ENCODE measurements at places on chromosomes 12 and 14. TPM values are rescaled to one million over a fixed set of nuclear protein-coding genes. Genes with fewer than 3 reads are reported as not detected.

- H3K27ac ChIP-seq, result no peak overlapping the region
- no peak overlapping the region for H3K4me3 ChIP-seq
- no peak for DNase-seq
- no peaks in the 10 kb centered on the region for H3K27me3 ChIP-seq
- H3K4me1 ChIP-seq, result no peaks in the 10 kb centered on the region
- H3K36me3 ChIP-seq, result no peaks in the 10 kb centered on the region
Measured at GRCh38 chr12:79055926-79056674, 191.5 kb downstream of the SYT1 start.

DNA sequence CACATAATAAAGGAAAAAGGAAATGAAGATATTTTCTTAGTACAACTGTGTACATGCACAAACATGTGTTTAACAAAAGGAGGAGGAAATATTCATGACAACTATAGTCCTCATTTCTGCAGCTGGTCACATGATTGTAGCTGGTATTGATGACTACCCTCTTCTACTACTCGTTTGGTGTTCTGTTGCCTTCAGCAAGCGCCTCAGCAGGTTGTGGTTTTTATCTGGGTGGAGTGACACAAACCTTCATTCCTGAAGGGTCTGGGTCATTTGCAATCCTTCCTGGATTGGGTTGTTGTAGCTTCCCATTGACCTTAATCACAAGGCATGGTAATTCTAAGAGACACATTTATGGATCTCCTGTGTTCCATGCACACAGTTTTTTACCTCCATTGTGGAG lies 1009.9 kb upstream of the USP15 start:
- H3K27ac ChIP-seq, result no peak overlapping the region
- no peaks in the 10 kb centered on the region for H3K4me1 ChIP-seq
- H3K4me3 ChIP-seq, result no peak overlapping the region

- DNase-seq, result no peak
- no peak overlapping the region for H3K4me3 ChIP-seq
- H3K27ac ChIP-seq, result no peak overlapping the region
- H3K27me3 ChIP-seq, result no peaks in the 10 kb centered on the region
- H3K36me3 ChIP-seq, result no peaks in the 10 kb centered on the region
Measured at GRCh38 chr12:121990692-121991603, 30.7 kb upstream of the BCL7A start.

Gene CIROP
- 0.15 TPM for total RNA-seq

Gene SLC6A12
- 0.33 TPM for total RNA-seq

Gene PRICKLE1
- 71.4 TPM for total RNA-seq
